NCI-H187 treated with DMSO at 0.1 percent for 48 hours (cell line): ENCODE measurements at places on chromosomes 3 and 15.

- DNase-seq, result no peak
These were observed 25.8 kb downstream of the ZPLD1 start for GRCh38 chr3:102460579-102460978.

GRCh38 chr3:156665291-156665690 is 9.1 kb upstream of the TIPARP start:
- no peak for DNase-seq

DNA sequence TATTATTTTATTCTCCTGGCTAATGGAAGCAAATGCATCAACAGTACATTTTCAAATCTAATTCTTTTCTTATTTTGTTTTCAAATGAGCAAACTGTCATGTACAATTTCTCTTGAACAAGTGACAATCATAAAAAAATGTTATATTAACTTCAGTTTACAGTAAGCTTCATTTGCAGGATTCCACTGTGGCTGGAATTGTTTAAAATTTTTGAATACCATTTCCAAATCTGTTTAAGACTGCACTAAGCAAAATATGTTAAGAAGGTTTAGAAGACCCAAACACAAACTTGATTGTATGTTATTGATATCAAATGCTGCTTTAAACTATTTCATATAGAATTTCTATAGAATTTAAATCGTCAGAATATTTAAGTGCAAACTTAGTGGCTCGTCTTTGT is 92.8 kb downstream of the ZNF280D start:
- DNase-seq, result no peak

DNA sequence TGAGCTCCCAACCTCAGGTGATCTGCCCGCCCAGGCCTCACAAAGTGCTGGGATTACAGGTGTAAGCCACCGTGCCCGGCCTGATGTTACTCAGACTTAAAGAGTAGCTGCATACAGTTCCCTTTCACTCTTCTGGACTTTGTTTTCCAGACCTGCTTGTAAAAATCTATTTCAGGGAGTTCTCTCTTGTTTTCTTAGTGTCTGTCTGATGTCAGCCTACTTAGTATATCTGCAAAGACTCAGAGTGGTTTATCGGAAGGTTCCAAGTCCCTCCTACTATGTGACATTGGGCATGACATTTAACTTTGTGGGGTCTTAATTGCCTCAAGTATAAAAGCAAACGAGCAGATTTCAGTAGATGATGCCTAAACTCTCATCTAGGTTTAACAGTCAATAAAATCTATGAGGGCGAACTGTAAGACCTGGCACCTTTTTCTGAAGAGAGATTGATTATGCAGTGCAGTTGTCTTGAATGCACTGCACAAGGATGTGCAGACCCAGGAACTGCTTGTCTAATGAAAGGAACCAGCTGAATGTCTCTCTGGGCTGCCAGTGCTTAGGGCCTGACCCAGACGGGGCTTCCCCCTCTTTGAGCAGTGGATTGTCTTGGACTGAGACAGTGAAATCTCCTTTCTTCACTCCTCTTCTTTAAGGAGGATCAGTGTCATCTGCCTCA is 301.4 kb downstream of the PTPRG start:
- no peak for DNase-seq

GRCh38 chr3:158352551-158352950 is 218.4 kb upstream of the MLF1 start:
- DNase-seq, result no peak

DNA sequence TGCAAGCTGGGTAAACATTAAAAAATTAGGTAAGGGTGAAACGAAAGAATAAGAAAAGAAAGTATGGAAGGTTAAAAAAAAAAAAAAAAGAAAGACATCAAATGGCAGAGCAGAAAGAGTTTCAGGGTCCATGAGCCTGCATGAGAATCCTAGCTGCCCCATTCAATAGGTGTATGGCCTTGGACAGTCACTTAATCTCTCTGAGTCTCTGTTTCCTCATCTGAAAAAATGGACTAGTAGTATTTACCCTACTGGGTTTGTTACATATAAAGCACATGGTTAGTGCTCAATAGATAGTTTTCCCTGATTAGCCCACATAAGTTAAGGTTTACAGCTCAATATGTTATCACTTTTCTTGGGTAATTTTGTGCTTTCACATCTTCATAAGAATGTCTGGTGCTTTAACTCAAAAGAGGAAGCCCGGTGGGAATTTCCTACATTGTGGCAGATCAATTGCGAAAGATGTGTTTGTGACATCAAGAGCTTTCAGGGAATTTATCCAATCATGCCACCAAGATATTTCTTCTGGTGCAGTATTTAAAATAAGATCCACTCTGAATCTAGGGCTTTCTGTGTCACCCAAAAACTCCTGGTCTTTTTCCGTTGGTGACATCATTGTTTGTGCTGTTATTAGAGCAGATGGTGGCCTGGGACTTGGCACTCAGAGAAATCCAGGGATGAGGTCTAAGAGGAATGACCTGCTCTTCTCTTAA is 57.2 kb upstream of the UBE2E1 start:
- no peak for DNase-seq

GRCh38 chr3:66267031-66267430 is 46.2 kb downstream of the SLC25A26 start:
- DNase-seq, result peak; percentile 32

GRCh38 chr3:30693470-30694120 is 87.2 kb downstream of the TGFBR2 start:
- DNase-seq, result no peak

- DNase-seq, result no peak
These were observed 441.4 kb upstream of the AGTR1 start for GRCh38 chr3:148255981-148256969.

GRCh38 chr3:32719931-32720330 is 34.9 kb downstream of the CNOT10 start:
- no peak for DNase-seq

- DNase-seq, result no peak
These were observed 24.4 kb downstream of the SLC2A2 start for GRCh38 chr3:171001957-171002694.

- DNase-seq, result no peak
These were observed 4.4 kb downstream of the MTMR14 start for GRCh38 chr3:9653565-9654248.

GRCh38 chr3:151460228-151460627 is 633 bp downstream of the IGSF10 start:
- DNase-seq, result no peak

GRCh38 chr3:69324362-69325025 is 61.4 kb downstream of the FRMD4B start:
- DNase-seq, result no peak

- no peak for DNase-seq
These were observed 28.3 kb downstream of the PPCDC start for GRCh38 chr15:75051711-75052110.

DNA sequence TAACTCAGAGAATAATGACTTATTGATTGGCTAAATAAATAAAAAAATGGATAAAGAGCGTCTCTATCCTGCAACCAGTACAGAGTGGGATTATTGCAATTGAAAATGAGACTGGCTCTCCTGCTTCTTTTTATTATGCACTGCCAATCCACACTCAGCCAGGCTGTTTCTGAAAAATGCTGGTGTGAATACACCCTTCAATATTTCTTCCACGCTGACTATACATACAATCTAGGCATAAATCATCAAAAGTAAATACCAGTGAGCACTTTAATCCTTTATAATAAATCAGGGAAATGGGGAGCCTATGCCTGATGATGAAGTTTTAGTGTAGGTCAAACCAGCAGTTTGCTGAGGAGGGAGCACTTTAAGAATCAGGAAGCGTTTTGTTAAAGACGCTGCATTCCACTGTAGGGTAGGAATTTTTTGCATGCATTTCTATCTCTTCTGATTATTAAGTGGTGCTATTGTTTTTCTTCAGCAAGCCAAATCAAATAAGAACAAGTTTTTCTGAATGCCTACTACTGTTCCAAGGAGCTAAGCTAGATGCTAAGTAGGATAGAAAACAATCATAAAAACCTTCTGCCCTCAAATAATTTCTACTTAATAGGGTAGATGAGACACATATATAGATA is 781.5 kb downstream of the TBL1XR1 start:
- no peak for DNase-seq

DNA sequence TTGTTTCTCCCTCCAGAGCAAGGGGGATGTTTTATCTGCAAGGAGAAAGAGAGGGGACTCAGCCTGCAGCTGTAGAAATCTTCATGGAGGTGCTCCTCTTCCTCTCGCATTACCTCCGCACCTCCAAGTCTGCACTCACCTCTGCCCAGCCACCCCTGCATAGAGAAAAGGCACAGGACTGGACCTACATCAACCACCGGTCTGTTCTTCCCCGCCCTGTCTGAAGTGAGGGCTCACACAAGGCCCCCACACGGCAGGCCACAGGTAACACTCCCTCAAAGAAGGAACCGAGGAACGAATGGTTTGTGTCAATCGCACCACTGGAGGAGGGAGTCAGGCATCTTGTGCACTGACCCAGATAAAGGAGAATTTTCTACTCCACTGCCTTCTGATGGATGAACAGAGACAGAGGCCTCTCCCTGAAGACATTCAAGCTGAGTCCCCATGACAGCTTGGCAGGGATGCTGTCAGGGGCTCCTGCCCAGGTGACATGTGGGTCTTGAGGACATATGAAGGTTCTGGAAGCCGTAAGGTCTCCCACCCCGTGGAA is 260.3 kb downstream of the XXYLT1 start:
- DNase-seq, result no peak

DNA sequence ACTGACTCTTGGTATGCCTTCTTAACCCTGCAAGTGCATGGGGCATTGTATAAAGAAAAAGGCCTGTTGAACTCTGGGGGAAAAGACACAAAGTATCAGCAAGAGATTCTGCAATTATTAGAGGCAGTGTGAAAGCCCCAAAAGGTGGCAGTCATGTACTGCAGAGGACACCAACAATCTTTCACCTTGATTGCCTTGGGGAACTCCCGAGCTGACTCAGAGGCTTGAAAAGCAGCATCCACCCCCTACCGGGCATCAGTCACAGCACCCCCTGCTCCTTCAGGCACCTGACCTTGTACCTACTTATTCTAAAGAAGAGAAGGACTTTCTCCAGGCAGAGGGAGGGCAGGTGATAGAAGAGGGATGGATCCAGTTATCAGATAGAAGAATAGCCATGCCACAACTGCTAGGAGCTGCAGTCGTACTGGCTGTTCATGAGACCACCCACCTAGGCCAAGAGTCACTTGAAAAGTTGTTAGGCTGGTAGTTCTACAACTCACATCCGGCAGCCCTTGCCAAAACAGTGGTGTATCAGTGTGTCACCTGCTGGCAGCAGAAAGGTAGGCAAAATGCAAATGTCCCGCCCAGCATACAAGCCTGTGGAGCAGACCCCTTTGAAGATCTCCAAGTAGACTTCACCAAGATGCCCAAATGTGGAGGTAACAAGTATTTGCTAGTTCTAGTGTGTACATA is 241.6 kb upstream of the CNTN6 start:
- DNase-seq, result no peak

DNA sequence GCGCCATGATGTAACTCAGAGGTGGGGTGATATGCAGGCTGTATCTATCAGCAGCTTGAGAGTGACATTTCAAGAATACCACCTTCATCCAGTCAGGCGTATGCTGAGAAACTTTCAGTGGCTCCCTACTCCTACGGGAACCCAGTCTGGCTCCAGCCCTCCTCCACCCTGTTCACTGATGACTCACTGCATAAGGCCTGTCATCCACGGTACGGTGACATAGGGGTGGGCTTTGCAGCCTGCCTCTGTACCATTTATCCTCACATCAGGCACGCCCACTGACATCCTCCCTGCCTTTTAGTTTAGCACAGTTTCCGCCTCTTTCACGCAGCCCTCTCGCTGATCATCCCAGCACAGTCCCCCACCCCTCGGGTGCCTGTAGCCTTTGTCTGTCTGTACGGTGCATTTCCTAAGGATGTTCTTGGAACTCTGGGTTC is 11.7 kb downstream of the PXYLP1 start:
- DNase-seq, result peak; percentile 55

GRCh38 chr15:37045859-37046740 is 54.2 kb downstream of the MEIS2 start:
- DNase-seq, result no peak

GRCh38 chr3:122013448-122013925 is 8.6 kb downstream of the ILDR1 start:
- no peak for DNase-seq

GRCh38 chr15:100781061-100781960 is 98.3 kb upstream of the ALDH1A3 start:
- DNase-seq, result no peak

GRCh38 chr3:307182-307581 is 110.6 kb downstream of the CHL1 start:
- DNase-seq, result no peak

DNA sequence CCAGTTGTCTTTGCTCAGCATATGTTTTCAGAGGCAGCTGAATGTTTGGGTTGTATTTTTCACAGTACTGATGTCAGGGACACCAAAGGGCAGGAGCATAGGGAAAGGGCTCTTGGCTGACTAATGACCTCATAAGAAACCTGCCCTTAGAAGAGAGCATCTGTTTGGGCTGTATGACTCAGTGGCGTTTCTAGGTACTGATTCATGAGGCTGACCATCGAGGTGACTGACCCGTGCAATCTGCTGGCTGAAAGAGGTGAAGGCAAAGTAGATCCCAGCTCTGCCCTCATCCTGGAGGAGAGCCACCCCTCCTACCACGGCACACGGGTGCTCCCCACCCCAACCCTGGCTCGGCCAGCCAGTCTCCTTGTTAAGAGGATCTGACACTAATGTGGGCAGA is 8.3 kb downstream of the LMCD1 start:
- DNase-seq, result no peak

DNA sequence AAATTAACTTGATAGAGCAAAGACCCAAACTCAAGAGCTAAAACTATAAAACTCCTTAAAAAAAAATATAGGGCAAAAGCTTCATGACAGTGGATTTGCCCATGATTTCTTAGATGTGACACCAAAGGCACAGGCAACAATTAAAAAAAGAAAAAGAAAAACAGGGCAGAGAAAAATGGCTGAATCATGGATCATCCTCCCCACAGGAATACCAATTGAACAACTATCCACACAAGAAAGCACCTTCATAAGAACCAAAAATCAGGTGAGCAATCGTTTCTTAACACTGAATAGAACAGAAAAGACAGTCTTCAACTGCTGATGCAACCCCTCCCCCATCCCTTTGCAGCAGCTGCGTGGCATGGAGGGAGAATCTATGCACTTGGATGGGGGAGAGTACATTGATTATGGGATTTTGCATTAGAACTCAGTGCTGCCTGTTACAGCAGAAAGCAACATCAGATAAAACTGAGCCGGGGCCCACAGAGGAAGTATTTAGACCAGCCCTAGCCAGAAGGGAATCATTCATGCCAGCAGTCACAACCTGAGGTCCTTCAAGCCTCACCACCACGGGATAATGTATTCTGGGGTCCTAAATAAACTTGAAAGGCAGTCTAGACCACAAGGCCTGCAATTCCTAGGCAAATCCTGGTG is 15.7 kb downstream of the C3orf33 start:
- DNase-seq, result no peak

GRCh38 chr3:23537101-23537551 is 268.6 kb upstream of the UBE2E1 start:
- DNase-seq, result no peak

GRCh38 chr15:63636518-63637061 is 39.4 kb downstream of the FBXL22 start:
- DNase-seq, result no peak

- DNase-seq, result no peak
These were observed 660.8 kb upstream of the SGO1 start for GRCh38 chr3:20846832-20847231.
